Hepatic stellate cell (primary cell): ENCODE measurements at places on chromosomes 7 and 10.

DNA sequence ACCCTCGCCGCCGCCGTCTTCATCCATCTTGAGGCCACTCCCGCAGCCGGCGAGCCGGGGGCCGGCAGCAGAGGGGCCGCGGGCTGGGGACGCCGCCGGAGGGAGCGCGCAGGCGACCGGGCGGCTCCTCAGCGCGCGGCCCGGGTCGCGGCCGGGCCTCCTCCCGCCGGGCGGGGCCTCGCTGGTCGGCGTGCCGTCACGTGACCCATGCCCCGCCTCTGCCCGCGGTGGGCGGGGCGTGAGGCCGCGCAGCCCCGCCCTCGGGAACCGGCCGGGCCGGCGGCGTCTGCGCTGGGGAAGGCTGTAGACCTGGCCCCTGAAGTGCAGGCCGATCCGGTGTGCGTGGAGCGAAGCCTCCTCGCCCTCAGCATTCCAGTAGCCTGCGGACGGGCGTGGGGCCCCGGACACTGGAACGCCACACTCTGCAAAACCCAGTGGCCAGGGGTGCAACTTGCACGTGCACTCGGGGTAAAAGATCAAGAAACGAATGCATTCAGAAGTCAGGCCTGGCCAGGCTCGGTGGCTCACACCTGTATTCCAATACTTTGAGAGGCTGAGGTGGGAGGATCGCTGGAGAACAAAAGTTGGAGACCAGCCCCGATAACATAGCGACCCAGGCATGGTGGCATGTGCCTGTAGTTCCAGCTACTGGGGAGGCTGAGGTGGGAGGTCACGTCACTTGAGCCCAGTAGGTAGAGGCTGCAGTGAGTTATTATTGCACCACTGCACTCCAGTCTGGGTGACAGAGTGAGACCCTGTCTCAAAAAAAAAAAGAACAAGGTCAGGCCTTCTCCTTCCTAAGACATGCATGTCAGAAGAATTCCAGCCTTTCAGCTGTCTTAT, at the start of gene CYTH3:
TSS of gene CYTH3 (minus strand) at position 144 of the 843 bp plus-strand sequence. CDS start at position 27, 117 bp downstream.
- peak; percentile 90 for DNase-seq

DNA sequence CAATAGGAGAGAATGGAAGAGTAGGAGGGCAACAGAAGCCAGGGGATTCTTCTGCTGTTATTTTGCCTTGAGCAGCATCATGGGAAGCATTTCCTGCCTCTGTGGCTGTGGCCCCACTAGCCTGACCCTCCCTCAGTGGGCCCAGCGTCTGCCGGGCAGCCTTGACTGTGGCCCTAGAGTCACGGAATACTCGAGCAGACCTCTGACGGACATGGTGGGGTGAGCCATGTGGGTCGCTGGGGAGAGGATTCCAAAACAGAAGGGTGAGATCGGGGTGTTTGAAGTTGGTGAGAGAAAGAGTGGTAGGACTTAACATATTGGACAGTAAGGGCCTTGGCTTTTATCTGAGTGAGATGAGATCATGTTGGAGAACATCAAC, 8.3 kb upstream of the PRKAG2 start:
- no peak for DNase-seq

DNA sequence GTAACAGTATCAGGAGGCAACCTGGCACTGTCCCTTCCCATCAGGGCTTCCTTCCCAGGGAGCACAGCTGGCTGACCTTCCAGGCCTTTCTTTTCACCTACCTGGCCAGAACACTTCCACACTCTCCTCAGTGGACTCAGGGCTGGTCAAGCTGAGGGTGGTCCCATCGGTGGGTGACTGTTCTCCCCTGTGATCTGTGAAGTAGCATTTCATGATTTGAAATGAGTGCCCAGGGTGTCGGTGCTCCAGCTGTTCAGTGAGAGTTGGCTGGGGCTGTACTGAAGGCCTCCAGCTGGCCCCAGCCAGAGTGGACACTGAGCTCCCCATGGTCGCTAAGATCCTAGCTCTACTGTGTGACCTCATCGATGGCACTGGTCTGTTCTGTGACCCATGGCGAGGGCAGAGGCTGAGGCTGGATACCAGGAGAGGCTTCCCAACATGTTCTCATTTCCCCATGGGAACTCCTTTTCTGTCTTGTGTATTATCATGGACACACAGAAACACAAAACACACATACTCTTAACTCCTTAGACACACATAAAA, at the start of gene FAM170B:
TSS of gene FAM170B (minus strand) at position 316 of the 543 bp plus-strand sequence. CDS start at position 213, 103 bp downstream.
- no peak for DNase-seq

DNA sequence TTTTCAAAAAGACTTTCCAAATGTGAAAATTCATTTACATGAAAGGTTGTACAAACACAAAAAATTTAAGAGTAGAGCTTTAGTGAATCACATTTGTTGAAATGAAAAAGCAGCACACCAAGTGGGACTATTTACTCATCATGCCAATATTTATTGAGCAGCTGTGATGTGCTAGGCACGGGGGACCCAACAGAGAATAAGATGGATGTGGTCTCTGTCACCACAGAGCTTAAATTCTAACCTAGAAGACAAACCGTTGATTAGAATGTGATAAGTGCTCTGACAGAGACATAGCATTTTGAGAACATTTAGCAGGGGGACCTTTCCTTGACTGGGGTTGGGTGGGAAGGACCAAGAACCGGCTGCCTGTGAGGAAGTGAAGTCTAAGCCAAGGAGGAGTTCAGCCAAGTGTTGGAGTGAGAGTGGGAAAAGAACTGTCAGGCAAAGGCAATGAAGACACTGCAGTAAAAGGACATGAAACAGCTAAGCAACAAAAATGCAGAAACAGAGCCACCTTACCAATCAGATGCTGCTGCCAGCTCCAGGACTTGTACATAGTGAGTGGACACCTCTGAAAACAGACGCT, 19.1 kb downstream of the ADAM12 start:
- no peak for DNase-seq

DNA sequence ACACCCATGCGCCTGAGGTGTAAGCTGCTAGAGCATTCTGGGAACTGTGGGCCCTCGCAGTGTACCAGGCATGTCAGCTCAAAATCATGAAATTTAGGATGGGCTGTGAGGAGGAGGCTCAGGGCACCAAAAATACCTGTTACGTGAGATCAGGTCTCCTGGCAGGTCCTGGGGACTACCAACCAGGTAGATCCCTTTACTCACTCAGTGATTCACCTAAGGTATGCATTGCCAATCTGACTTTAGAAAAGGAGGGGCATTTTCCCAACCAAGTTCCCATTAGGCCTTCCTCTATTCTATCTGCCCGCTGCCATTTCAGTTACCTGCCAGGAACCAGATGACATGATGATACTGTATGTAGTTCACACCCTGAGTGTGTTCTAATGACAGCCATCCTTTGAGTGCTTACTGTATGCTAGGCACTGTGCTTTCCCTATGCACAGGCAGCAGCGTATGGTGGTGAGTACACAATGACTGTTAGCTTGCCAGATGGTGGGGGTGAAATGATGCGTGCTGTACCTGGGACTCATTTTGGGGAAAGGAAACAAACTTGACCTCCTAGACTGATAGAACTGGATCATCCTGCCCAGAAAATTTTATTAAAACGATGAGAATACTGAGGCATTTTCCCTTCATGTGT, 62.0 kb downstream of the CFAP58 start:
- DNase-seq = no peak

- DNase-seq = no peak
Measured at GRCh38 chr7:16260236-16260728, 161.1 kb downstream of the CRPPA start.

GRCh38 chr7:85054306-85054705, 132.6 kb downstream of the SEMA3D start:
- no peak for DNase-seq

DNA sequence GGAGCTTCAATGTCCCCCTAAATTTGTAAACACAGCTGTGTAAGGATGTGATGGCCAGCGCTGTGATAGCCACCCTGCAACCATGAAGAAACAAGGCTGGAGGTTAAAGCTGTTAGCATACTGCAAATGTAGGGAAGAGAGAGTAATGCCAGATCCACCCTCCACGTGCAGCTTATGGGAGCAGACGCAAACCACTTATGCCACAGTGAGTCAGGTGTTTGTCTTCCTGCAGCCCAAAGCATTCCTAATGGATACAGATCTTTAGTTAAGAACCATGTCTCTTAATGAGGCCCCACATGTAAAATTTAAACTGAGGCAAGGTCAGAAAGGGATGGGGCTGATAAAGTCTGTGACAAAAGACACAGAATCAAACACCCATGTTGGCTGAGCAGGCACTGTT, 13.6 kb upstream of the MYL7 start:
- no peak for DNase-seq

- peak; percentile 64 for DNase-seq
Measured at GRCh38 chr10:33330543-33331378, 3.7 kb downstream of the NRP1 start.

GRCh38 chr10:93702210-93703001, at the start of gene FRA10AC1:
Gene FRA10AC1 (minus strand): TSS chr10:93702592. CDS start chr10:93700106, 2,486 bp downstream.
- peak; percentile 77 for DNase-seq

- DNase-seq = peak; percentile 13
Measured at GRCh38 chr7:138116141-138116540, 39.9 kb downstream of the AKR1D1 start.

DNA sequence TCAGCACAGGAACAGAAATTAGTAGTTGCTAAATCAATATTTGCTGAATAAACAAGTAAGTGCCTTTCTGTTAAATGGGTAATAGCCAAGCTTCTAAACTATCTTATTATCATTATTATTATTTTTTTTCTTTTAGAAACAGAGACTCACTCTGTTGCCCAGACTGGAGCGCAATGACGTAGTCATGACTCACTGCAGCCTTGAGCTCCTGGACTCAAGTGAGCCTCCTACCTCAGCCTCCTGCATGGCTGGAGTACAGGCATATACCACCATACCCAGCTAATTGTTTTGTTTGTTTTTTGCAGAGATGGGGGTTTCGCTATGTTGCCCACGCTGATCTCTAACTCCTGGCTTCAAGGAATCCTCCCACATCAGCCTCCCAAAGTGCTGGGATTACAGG, 12.3 kb upstream of the ELN start:
- DNase-seq = no peak

- no peak for DNase-seq
Measured at GRCh38 chr10:130737621-130738020, 573.9 kb downstream of the TCERG1L start.

DNA sequence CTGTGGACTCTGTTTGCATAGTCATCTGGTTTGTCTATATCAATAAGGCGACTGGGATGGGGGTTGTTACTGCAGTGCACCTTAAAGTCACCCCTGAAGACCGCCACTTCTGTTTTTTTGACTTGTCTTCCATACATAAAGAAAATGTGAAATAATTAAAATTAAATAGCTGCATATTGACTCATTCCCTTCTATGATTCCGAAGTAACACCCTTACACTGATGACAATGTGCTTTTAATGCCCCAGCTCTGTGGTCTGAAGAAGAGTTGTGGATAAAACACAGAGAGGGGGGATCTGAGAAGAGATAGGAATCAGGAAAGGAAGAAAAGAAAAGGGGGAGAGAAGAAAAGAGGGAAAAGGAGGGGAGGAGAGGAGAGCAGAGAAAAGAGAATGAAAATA, 796.9 kb upstream of the MBL2 start:
- no peak for DNase-seq

GRCh38 chr7:46542076-46542475, 621.0 kb upstream of the IGFBP3 start:
- no peak for DNase-seq

DNA sequence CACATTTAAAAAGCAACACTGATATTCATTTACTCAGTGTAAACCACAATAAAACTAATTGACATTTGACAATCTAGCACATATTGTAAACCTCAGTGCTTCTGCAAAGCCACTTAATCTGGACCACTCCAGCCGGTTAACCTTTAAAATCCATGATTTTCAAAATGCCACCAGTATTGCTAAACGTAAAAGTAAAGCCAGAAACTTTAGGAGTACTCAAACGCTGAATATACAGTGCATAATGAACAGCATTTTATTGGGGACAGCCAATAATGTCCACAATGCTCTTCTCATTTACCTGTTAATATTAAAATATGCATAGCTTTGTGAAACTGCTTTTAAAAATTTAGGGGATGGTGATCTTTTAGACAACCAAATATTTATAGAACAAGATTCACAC, 10.8 kb downstream of the HNRNPA2B1 start:
- DNase-seq = no peak

DNA sequence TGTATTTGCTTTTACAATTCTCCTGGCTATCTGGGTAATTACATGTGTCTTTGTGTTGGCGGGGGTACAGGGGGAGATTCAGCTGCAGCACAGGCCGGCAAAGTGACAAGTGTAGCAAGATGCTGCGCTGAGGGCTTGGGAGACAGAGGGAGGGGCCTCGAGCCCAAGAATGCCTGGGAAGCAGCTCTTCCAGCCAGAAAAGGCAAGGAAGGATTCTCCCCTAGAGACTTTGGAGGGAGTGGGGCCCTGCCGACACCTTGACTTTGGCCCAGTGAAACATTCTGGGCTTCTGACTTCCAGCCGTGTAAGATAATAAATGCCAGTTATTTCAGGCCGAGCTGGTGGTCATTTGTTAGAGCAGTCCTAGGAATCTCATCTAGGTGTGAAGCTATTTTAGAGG, 7.2 kb upstream of the REPIN1 start:
- no peak for DNase-seq

GRCh38 chr7:1330801-1331425, 98.2 kb downstream of the UNCX start:
- no peak for DNase-seq

DNA sequence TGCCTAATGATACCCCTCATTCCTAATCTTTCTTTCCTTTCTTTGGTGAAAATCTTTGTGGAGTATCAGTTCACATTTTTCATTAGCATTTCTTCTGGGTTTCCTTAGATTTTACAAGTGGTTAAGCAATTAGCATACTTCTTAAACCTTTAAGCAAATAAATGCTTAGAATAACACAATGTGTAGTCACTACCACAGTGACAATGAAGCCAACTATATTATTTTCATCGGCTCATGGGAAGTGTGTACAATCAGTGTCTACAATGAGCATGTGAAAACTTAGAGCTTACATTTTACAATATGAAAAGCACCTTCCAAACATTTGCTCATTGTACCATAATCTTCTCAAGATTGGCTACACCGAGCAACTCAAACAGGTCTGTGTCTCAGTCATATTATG, 176.2 kb upstream of the PLXNA4 start:
- no peak for DNase-seq

DNA sequence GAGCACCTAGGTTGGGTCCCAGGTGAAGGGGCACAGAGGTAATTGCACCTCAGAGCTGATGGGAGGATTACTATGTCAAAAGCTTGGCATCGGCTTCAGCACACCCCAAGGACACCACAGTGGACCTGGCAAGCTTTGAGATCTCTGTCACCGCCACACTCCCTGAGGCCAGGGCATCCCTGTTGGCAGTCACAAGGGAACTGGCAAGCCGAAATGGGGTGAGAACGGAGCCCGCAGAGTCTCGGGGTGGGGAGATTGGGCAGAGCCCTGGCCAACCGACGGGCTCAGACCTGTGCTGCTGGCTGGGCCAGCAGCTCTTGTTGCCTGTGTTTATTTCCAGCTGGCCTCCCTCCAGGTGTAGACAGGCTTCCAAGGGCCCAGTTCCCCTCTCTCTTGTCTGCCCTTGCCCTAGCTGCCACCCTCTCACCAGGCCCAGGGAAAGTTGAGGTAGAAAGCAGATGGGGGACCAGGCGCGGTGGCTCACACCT, 2.5 kb downstream of the HSPB1 start:
- DNase-seq = no peak
